ENCODE measurements at places on chromosomes 1 and 21. TPM values are rescaled to one million over a fixed set of nuclear protein-coding genes. Genes with fewer than 3 reads are reported as not detected.

Gene IRF2BP2
- total RNA-seq, result 122 TPM

Gene SPRR2F
- total RNA-seq, result not detected

Gene ZBTB7B
- 129 TPM for total RNA-seq

Gene ACTL8
- total RNA-seq, result not detected

Gene RHCE
- 0.41 TPM for total RNA-seq

Gene ANKRD34A
- total RNA-seq, result 1.3 TPM

Gene CA6
- 0.55 TPM for total RNA-seq

Gene BRDT
- not detected for total RNA-seq

Gene IVL
- not detected for total RNA-seq

Gene CD34
- total RNA-seq, result 0.05 TPM

Gene ASTN1
- not detected for total RNA-seq

Gene LDLRAD1
- not detected for total RNA-seq

Gene CLEC20A
- not detected for total RNA-seq

Gene SHISAL2A
- total RNA-seq, result 8.4 TPM

Gene ECE1
- total RNA-seq, result 53.5 TPM

Gene FCGR3B
- not detected for total RNA-seq

Gene FCRL2
- total RNA-seq, result not detected

Gene TRAF3IP3
- 452 TPM for total RNA-seq

Gene DMRTA2
- not detected for total RNA-seq

Gene RPE65
- total RNA-seq, result not detected
